ENCODE measurements at places on chromosomes 5 and 9.

GRCh38 chr9:19216466-19216865, 14.0 kb upstream of the DENND4C start:
- DNase-seq, result no peak

GRCh38 chr9:106925392-106925791, 62.4 kb downstream of the ZNF462 start:
- DNase-seq, result no peak

DNA sequence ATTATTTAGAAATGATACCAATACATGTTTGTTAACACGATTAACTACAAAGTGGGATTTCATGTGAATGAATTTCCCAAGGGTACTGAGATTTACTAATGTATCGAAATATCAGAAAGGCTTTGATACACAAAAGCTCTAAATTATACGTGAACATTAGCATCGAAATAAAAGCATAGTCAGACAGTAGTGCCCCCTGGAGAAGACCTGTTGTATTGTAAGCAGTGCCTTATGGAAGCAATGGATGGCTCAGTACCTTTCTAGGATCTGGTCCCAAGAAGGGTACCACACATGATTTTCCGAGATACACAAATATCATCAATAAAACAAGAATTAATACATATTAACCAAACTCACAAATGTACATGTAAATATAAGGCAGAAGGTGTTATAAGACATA, 153.8 kb downstream of the CDH12 start:
- DNase-seq, result no peak

- DNase-seq, result no peak
These were observed 12.5 kb downstream of the TRIM7 start for GRCh38 chr5:181192337-181193046.

GRCh38 chr5:150992705-150993104, 27.7 kb upstream of the GPX3 start:
- DNase-seq, result no peak

DNA sequence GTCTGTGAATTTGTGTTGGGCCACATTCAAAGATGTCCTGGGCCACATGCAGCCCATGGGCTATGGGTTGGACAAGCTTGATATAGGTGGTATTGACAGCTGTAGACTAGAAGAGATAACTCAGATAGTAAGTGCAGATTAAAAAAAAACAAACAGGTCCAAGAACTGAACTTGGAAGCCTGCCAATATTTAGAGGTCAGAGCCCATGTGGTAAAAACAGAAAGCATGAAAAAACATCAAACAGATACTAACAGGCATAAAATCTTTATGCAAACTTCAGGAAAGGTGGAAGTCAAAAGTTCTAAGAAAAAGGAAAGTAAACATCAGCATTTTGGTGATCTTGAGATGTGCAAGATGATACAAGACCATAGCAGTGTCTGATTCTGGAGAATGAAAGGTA, 155.1 kb upstream of the NR4A3 start:
- no peak for DNase-seq

Data from A549 (cell line).